ENCODE measurements at places on chromosomes 2 and 18. TPM values are rescaled to one million over a fixed set of nuclear protein-coding genes. Genes with fewer than 3 reads are reported as not detected.
A peak's percentile ranks its signal among the peaks of the same experiment; 100 is the strongest.

DNA sequence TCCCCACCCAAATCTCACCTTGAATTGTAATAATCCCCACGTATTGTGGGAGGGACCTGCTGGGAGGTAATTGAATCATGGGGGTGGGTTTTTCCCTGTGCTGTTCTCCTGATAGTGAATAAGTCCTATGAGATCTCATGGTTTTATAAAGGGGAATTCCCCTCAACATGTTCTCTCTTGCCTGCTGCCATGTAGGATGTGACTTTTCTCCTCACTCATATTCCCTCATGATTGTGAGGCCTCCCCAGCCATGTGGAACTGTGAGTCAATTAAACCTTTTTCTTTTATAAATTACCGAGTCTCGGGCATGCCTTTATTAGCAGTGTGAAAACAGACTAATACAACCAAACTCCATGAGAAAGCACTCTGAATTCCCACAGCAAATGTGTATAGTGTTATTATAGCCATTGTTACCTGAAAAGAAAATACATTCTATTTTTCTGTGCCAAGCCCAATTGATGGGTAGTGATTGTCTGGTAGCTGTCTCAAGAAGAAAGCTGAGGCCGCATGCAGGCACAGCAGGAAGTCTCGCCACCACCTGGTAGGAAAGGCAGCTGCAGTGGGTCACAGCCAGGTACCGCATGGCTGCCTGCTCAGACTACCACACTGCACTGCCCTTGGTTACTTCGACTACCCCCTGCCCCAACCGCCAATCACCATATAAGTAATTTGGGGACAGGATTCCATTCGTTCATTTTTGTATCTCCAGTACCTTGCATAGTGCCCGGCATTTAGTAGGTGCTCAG is 10.3 kb upstream of the ZBTB7C start:
- no peak overlapping the region for H3K27ac ChIP-seq
- no peaks in the 10 kb centered on the region for H3K4me1 ChIP-seq
- H3K4me3 ChIP-seq, result no peak overlapping the region
- no peaks in the 10 kb centered on the region for H3K27me3 ChIP-seq
- H3K36me3 ChIP-seq, result no peaks in the 10 kb centered on the region

- no peak overlapping the region for H3K27ac ChIP-seq
- no peaks in the 10 kb centered on the region for H3K36me3 ChIP-seq
- no peaks in the 10 kb centered on the region for H3K27me3 ChIP-seq
- no peaks in the 10 kb centered on the region for H3K4me1 ChIP-seq
Measured at GRCh38 chr2:138364554-138365162, 136.9 kb upstream of the SPOPL start.

DNA sequence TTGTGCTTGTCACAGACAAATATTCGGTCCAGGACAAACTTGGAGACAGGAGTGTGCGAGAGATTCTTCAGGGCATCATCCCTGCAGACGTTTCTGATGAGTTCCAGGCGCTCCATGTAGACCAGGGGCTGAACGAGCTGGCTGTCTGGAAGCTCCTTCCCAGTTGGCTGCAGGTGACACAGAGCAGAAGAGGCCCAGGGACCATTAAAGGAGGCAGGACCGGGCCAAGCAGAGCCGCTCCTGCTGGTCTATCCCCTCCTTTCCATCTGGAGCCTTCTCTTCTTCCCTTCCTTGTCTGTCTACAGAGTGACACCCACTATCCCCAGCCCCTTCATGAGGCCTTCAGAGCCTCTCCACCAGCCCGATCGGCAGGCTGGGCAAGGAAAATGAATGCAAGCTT is 19.5 kb downstream of the CHST10 start:
- H3K36me3 ChIP-seq, result peaks cover 1% of the 10 kb centered on the region
- no peak overlapping the region for H3K4me3 ChIP-seq
- H3K27me3 ChIP-seq, result no peaks in the 10 kb centered on the region

GRCh38 chr2:8203364-8203763 is 478.5 kb upstream of the ID2 start:
- peaks cover 10% of the 10 kb centered on the region for H3K4me1 ChIP-seq
- no peak for DNase-seq
- no peaks in the 10 kb centered on the region for H3K27me3 ChIP-seq

- no peaks in the 10 kb centered on the region for H3K4me1 ChIP-seq
- no peak overlapping the region for H3K27ac ChIP-seq
- no peak for DNase-seq
Measured at GRCh38 chr2:28373854-28374253, 18.8 kb upstream of the FOSL2 start.

GRCh38 chr2:123073956-123074355 is 951.1 kb upstream of the CNTNAP5 start:
- H3K4me1 ChIP-seq, result no peaks in the 10 kb centered on the region
- H3K36me3 ChIP-seq, result no peaks in the 10 kb centered on the region
- H3K4me3 ChIP-seq, result no peak overlapping the region
- DNase-seq, result no peak

DNA sequence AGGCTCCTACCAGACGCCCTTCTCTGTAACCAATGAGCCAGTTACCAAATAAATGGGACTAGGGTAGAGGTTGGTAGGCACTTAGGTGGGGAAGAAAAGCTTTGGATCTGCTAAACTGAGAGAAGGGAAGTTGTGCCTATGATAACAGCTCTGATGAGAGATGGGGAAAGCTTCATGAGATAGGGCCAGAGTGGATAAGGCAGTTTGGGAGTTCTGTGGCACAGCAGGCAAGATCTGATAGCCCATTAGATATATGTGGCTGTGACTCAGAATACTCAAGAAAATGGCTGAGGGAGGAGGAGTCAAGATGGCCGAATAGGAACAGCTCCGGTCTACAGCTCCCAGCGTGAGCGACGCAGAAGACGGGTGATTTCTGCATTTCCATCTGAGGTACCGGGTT is 99.8 kb downstream of the PDE11A start:
- no peak overlapping the region for H3K4me3 ChIP-seq
- DNase-seq, result no peak
- no peak overlapping the region for H3K27ac ChIP-seq
- H3K36me3 ChIP-seq, result no peaks in the 10 kb centered on the region
- H3K27me3 ChIP-seq, result no peaks in the 10 kb centered on the region

- no peaks in the 10 kb centered on the region for H3K36me3 ChIP-seq
- peak overlapping the region; percentile 71 for H3K27ac ChIP-seq
- DNase-seq, result peak; percentile 32
- H3K4me1 ChIP-seq, result peaks cover 20% of the 10 kb centered on the region
- no peak overlapping the region for H3K4me3 ChIP-seq
Measured at GRCh38 chr2:199806179-199806578, 44.8 kb downstream of the FTCDNL1 start.

ANKRD62 gene
- not detected for total RNA-seq

CD8A gene
- total RNA-seq, result 4.3 TPM

COL5A2 gene
- total RNA-seq, result 18.7 TPM

CCBE1 gene
- 9.0 TPM for total RNA-seq
